NCI-H226 (cell line): ENCODE measurements at places on chromosomes 2 and 18.

GRCh38 chr2:120470041-120470965, 124.4 kb downstream of the INHBB start:
- DNase-seq, result peak; percentile 97

DNA sequence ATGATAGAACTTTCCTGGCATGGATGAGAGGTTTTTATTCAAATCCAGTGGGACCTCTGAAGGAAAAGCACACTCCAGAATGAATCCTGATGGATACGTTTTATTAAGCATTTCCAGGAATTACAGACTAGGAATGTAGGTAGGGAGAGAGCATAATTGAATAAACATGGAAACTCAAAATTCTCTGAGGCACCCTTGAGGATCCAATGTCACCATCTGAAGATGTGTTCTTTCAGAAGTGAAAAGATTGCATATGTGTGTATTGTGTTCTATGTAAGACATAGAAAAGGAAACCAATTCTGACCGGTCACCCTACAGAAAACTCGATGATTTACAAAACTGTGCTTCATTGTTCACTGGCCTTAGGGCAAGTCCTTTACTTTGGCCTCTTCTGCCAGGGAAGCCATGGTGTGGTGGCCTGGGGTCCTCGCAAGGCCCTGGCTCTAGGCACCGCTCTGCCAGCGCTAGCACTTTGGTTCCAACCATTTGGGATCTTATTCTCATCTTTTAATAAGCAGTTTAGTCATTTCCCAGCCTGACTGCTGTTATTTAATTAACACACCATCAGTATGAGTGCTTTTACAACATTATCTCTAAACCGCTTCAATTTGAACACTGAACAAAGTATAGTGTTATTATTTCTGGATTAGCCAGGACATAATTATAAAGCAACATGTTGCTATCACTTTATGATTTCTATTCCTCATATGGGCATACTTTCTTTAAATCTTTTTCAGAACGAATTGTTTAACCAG, 4.5 kb upstream of the GKN1 start:
- no peak for DNase-seq

DNA sequence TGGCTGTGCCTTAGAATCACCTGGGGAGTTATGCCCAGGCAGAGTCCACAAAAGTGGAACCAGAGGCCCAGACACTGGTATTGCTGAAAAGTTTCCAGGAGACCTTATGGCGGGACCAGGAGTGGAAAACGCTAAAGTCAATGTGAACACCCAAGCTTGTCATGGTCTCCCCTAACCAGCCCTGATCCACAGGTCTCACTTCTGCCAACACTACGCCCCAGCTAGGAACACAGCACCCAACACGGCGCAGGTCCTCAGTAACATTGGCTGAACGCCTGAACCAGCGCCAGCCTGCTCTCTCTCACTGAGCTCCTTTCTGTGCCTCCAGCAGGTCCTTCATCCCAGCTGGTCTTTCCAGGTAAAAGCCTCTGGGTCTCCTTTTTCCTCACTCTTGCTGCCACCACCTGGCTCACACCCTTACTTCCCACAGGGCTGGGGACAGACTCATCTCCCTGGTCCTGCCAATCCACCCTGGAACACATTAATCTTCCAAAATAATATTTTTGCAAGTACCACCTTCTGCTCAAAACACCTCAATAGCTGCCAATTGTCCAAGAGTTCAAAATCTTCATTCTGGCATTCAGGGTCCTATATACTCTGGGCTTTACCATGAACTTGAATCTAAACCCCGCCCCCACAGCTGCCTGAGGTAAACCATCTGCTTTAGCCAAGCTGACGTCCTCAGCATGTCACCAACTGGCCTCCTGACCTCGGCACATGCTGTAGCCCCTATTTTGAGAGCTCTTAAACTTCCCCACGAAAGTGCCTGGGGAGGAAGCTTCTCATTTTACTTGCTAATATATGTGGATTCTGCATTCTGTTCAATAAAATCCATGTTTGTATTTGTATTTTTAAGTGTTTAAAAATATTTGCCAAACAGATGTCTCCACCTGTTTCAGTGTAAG, 34.6 kb downstream of the ADCY3 start:
- DNase-seq, result no peak

- peak; percentile 85 for DNase-seq
These were observed 72.2 kb downstream of the MAP2 start for GRCh38 chr2:209495855-209496585.

- DNase-seq, result no peak
These were observed 15.3 kb downstream of the THNSL2 start for GRCh38 chr2:88185480-88185879.

GRCh38 chr18:45059695-45060094, 379.0 kb downstream of the SETBP1 start:
- DNase-seq, result peak; percentile 62

GRCh38 chr2:5328826-5329225, 363.4 kb upstream of the SOX11 start:
- DNase-seq, result no peak

GRCh38 chr2:65368468-65368867, 63.9 kb downstream of the SPRED2 start:
- no peak for DNase-seq

- no peak for DNase-seq
These were observed 303.4 kb downstream of the IRS1 start for GRCh38 chr2:226496273-226496550.

DNA sequence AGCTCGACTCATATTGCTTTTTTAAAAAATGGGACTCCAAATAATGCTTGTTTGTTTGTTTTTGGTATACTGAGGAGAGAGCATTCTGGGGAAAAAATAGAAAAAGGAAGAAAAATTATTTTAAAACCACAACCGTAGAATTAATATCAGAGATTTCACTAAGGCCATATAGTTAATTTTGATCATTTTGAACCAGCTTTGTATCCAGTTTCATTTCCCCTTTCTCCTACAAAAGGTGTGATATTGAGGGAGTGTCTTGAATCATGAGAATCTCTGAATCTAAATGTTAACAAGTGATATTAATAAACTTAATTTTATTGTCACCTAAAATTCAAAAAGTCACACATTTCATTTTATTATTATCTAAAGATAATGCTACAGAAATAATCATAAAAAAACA, 198.5 kb upstream of the GALNT5 start:
- no peak for DNase-seq

DNA sequence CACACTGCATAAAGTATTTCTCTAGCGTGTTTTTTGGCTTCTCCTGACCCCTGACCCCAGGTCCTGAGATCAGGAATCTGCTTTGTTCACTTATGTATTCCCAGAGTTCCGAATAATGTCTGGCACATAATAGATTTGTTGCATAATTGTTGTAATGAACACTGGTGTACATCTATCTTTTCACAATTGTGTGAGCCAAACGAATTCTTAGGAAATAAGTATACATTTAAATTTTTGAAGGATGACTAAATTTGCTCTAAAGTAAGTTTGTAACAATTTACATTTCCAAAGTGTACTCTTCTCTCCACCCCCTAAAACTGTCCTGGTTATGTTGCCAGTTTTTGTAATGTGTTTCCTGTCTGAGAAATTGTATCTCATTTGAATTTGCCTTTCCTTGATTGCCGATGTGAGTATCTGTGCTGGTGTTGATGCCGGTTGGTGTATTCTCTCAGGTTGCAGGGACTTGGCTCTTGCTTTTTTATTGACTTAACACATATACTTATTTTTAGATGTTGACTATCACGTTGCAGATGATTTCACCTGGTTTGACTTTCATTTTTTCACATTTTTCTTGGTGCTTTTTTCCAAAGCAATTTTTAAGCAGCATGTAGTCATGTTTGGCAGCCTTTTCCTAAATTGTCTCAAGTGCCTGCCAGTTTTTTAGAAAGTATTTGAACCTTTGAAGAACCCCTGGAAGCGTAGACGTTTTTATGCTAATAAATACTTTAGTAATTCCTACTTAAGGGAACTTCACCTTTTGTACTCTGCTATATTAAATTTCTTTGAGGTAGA, 16.1 kb upstream of the FARP2 start:
- DNase-seq, result no peak

GRCh38 chr18:49628881-49629795, 67.3 kb downstream of the LIPG start:
- no peak for DNase-seq

DNA sequence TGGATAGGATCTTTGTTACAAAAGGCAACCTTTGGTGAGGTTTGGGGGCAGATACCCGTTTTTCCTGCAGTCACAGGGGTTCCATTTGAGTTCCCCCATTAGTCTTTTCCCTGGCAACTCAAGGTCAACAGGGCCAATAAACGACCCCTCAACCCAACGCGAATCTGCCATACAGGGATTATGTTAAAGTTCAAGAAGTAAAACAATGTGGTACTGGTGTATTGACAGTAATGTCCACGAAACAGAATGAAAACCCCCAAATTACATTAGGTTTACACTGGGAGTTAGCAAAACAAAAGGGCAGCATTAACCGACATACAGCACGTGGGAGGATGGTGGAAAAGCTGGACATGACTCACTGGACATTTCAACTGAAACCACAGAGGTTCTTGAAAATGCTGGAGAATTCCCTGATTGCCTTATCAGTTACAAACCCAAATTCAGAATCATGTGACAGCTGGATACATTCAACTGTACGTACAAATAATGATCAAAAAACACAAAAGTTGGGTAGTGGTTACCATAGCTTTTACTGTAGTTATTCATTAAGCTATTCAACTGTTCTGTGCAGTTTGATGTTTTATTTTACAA, 4.9 kb upstream of the IMP4 start:
- DNase-seq, result peak; percentile 73

GRCh38 chr2:27494944-27495554, at the start of gene FNDC4:
TSS of gene FNDC4 (minus strand) at chr2:27495200. CDS start at chr2:27494679, 521 bp downstream.
- DNase-seq, result no peak

DNA sequence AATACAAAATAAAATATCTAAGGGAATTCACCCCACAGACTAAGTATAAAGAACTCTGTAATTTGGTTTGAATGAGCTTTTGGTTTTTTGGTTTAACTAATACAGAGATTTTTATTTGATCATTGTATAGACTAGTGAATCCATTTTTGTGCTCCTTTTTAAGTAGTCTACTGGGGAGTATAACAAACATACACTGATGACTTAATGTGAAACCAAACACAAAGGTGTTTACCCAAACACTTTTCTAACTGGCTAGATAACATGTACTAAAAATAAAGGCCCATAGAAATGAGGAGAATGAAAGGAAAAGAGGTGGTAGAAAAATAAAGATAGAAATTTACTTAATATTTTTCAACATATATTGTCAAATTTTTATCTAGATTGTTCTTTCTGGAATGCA, 146.0 kb downstream of the NRXN1 start:
- DNase-seq, result no peak

DNA sequence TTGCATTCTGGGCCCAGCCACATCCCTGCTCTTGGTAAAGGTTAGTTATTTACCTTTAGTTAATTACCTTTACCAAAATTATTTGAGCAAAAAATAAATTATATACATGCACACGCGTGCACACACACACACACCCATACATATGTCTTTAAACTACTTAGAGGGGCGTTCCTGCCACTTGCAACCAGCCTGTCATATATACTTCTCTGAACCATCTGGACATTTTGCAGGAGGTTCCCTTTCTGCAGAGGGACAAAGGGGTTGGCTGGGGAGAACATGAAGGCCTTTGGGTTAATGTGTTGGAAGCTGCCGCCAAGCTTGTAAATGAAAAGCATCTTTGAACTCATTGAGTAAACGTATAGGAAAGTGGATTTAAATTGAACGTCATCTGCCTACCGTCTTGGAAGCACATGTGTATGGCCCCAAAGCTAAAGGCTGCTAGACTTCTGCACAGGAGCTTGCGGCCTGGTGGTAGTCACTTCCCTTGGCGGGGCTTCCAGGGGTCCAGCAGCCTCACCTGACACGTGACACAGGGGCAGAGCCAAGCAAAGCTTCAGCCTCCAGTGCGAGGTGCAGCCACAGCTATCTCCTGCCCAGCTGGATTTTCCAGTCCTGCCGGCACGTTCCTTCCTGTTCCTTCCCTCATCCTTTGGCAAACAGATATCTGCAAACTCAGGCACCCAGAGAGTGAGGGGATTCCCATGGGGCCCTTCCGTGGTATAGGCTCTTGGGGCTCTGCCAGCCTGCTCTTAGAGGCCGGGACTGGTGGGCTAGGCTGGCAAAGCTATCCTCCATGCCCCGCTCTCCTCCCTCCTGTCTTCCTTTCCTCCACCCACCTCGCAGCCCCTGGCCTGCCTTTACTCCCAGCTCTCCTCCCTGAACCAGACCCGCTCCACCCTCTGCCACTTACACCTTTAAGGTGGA, 46.1 kb downstream of the SERTAD2 start:
- DNase-seq, result no peak

GRCh38 chr2:176156807-176157498, at the start of gene HOXD3:
TSS of gene HOXD3 (plus strand) at chr2:176157307. CDS start at chr2:176169115, 11,808 bp downstream.
- no peak for DNase-seq

- DNase-seq, result no peak
These were observed 398.2 kb downstream of the ADCYAP1 start for GRCh38 chr18:1302861-1303260.

DNA sequence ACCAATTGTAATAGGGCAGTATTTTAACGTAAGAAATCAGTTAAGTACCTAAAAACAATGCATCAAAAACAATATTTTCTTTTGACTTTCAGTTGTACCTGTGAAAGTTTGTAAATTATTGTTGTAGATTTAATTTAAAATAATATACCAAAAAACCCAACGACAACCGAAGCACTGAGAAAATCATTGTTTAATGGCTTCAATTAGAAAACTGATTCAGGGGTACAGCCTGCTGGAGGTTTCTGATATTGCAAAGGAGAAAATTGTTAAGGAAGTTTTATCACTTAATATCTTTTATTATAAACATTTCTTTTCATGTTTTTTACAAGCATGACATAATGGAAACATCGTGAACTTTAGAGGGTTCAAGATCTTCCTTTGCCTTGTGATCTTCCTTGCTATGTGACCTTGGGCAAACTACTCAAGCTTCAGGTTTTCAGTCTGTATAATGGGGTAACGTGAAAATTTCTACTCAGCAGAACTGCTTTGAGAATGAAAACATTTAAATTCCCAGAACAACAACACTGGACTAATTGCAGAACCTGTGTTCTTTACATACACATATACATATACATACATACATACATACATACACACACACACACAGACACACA, 76.3 kb upstream of the GLS start:
- no peak for DNase-seq

- no peak for DNase-seq
These were observed 61.9 kb downstream of the EIF5B start for GRCh38 chr2:99399063-99399462.

DNA sequence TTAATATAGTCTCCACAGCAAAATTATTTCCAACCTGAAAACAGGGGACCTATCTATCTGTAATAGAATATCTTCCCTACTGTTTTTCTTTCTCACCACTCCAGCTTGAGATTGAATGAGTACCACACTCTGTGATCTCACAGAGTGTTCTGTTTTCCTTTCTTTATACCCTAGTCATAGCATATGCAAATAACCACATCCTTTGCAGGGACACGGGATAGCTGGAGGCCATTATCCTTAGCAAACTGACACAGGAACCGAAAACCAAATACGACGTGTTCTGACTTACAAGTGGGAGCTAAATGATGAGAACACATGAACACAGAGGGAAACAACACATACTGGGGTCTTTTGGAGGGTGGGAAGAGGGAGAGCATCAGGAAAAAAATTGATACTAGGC, 224.7 kb downstream of the SLC8A1 start:
- DNase-seq, result no peak

DNA sequence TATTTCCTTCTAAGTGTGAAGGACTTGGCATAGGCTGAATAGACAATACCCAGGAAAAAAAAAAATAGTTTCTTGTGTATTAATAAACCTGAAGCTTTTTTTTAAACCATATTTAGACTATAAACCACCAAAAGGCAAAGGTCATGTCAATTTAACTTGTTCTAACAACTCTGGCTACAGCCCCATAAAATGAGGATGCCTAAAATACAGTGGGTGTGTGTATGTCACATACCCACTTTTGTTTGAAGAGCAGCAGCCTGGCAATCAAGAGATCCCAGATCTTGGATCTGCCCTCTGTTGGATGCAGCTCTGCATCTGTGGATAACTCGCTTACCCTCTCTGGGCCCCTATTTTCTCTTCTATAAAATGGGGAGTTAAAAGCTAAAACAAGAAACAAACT, 65.4 kb downstream of the SATB2 start:
- DNase-seq, result no peak
